Activated T-cell treated with anti-CD3 and anti-CD28 coated beads, Interleukin-2, amount 50 U/mL, for 48 hours (primary cell): ENCODE measurements at places on chromosomes 5 and 9.
A peak's percentile ranks its signal among the peaks of the same experiment; 100 is the strongest.

DNA sequence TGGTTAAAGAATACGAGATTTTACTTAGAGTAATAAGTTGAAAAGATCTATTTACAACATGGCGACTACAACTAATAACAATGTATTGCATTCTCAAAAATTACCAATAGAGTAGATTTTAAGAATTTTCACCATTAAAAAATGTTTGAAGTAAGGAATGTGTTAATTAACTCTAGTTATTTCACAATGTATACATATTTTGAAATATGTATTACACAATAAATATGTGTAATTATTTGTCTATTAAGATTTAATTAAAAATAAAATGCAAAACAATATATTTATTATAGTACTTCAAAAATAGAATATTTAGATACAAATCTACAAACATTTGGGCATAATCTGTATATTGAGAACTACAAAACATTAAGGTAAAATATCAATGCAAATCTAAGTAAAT is 1326.3 kb upstream of the CDH6 start:
- no peak for DNase-seq

DNA sequence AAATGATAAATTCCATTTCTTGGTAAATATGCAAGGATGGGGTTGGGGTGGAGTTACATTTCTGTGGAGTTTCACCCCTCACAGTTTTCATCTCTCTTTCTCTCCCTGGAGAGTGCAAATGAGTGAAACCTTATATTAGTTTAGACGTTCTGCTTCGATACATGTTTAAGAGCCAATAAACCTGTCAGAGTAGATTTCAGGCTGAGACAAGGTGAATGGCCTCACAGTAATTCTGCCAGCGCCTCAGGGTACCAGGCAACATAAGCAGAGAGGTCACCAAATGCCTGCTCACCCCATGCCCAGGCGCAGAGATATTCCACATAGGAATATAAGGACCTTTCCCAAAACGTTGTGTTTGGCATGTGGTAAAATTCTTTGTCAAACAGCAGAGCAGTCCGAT is 154.9 kb upstream of the VLDLR start:
- no peak for DNase-seq

DNA sequence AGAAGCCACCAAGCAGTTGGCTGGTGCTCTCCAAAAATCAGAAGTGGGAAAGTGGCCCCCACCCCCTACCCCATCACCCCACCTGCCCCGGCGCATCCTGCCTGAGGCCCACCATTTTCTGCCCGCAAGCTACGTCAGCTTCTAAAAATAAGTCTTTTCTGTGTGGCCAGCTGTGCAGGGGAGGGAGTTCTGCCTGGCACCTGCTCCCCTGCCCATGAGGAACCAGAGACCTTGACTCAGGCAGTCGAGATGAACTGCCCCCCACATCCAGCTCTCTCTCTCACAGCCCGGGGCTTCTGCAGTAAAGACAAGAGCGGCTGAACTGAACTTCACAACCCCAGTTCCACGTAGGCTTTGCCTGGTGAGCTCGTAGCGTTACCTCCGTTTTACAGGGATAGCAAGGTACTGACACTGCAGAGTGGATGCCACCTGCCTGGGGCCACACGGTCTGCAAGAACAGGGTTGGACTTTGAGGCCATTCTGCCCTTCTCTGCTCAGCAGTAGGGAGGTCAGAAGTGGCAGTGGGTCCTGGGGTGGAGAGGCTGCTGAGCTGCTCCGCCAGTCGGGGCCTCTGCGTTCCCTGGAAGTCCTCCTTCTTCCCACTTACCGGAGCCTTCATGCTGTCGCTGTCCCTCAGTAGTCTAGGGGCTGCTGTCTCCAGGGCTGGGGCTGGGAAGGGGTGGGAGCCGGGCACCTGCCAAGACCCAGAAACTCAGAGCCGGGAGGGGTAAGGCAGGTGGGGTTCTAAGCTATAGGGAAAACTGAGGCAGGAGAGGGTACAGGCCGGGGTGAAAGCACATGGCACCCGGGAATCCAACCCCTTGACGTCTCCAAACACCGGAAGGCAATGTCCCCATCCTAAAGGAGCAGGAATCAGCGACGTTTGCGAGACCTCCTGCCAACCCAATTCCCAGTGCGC is 781 bp downstream of the ST6GALNAC4 start:
- peak; percentile 59 for DNase-seq

DNA sequence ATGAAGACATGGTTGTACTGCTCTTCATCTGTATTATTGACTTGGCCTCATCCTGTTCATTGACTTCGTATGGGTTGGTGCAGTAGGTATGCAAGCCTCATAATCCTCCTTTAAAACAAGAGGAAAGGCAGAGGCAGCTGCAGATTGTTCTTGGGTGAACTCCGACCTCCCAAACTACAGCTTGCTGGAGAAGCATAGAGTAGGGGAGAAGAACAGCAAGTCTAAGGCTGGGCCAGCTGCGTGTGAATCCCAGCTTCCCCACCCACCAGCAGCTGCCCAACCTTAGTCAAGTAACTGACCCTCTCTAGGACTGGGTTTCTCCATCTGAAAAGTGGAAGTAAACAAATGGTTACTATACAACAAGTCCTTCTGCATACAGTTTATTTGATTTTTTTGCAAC is 114.5 kb upstream of the WWC1 start:
- no peak for DNase-seq

DNA sequence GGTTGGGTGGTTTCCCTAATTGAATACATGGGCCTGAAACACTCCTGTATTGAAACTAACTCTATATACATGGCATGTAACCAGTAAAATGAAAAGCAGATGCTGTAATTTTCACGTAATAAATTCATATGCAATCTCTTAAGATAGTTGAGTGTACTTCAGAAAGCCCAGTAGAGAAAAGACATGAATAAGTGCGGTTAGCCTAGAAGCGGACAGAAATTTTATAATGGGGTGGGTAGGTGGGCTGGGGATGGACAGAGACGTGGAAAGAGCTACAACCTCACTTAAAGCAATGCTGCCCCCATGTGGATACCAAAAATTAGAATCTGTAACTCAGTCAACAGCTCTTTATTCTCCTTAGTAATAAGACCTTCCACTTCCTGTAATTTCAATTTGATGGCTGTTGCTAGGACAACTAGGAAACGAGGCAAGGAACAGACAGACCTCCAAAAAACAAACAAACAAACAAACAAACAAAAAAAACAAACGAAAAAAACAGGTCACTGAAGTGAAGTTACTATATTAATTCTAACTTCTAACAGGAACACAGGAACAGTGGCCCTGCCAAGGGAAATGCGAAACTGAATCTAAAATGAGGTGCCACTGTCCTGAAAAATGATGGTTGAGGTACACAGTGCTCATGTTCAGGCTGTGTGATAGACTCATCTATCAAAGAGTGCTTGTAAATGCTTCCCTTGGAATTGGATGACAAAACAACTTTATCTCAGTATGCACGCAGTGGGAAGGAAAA is 103.4 kb upstream of the GNA14 start:
- no peak for DNase-seq

DNA sequence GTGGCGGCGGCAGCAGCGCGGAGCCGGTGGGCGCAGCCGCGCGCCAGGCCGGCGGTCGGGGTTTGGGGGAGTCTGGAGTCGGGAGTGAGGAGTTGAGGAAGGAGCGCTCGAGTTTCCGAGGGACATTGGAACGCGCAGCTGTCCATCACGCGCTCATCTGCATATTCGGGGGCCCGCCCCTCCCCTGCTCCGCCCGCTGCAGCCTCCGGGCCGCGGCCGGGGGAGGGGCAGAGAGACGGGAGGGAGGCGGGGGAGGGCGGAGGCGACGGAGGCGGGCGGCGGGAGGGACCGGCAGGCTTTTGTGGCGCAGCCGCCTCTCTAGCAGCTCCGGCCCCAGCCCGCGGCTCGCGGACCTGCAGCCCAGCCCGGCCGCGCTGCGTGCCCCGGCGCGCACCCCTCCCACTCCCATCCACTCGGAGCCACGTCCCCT is at the start of gene IRX2:
IRX2 (minus strand) TSS at position 86 of the 430 bp plus-strand sequence. CDS start 264 bp downstream, outside the sequence.
- no peak for DNase-seq

- no peak for DNase-seq
Observed at GRCh38 chr5:93915142-93915553, 173.7 kb upstream of the POU5F2 start.

GRCh38 chr9:95225076-95225725 is 92.3 kb downstream of the FANCC start:
- DNase-seq = no peak
